ENCODE measurements at places on chromosomes 1 and 21.

GRCh38 chr1:155761736-155762405 is 73.0 kb downstream of the DAP3 start:
- no peak for DNase-seq

- no peak for DNase-seq
These were observed 6.8 kb downstream of the PSMB4 start for GRCh38 chr1:151406176-151406575.

DNA sequence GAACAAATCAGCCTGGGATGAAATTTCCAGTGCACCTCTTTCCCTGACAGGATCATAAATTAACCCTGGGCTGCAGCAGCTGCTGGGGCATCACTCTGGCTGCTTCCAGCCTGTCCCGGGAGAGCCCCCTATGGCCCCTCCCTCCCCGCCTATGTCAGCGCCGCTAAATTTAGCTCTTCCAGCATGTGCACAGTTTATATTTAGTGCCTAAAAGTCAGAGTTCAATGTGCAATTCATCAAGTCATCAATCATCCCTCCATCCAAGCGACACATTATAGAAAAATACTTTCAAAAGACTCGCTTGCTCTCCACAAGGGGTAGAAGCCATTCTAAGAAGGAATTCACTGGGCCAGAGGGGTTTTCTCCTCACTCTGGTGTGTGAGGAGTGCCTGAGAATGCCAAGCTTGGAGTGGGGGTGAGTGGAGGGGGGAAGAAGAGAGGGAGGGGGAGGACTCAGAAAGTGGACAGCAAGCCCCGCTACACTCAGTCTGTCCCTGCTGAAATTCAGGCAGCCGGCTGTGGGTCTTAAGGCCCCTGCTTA is 37.4 kb downstream of the XCL1 start:
- no peak for DNase-seq

DNA sequence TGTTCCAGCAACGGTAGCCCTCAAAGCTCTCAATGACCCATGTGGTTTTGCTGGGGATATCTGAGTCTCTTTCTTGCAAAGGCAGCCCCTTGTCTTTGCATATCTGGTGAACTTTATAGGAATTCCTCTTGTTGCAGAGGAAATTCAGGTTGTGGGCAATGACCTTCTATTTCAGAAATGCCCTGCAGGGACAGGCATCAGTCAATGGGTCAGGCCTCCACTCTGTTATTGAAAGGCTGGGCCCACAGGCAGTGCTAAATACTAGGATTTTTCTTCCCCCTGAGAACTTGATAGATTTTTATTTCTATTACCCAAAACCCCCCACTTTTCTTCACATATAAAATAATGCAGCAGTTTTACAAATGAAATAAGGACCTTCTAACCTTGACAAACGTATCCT is 131.1 kb downstream of the TNR start:
- DNase-seq: no peak

GRCh38 chr21:37704751-37705150 is 211.5 kb downstream of the KCNJ6 start:
- no peak for DNase-seq

- peak; percentile 64 for DNase-seq
These were observed 12.6 kb downstream of the CD2 start for GRCh38 chr1:116766616-116767469.

DNA sequence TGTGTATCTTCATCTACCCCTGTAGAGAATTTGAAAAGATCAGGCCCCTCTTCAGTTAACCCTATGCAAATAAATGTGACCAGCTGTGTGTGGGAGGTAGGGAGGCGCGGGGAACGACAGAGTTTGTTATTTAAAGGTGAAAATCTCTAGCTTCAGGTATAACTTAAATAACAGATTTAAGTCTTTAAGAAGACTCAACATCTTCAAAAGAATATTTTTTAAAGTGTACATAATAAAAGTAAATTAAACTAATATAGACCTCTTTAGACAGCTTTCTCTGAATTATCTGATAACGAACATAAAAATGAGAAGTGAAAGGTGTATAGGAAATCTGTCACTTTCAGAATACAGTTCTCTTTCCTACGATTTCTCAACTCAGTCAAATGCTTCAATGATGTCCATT is 16.0 kb downstream of the ANGPTL3 start:
- DNase-seq: no peak

GRCh38 chr1:171081314-171081753 is 9.4 kb upstream of the FMO3 start:
- DNase-seq: no peak

DNA sequence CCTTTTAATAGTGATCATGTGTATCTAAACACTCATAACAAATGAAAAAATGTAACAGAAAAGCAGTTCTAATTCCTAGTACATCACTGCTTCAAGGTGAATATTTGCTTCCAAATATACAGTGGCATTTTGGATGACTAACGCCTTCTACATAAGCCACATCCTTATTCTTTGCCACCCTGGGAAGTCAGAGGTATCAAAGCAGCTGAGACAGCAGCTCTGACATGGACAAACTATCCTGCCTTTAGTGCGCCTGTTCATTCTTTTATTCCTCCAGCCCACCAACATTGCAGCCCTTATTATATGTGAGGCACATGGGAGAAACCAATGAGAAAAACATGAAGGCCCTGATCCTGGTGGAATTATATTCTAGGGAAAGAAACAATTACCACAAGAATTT is 183.0 kb downstream of the APP start:
- DNase-seq: no peak

- DNase-seq: no peak
These were observed 60.0 kb downstream of the LRIG2 start for GRCh38 chr1:113133038-113133437.

GRCh38 chr21:35775778-35776544 is 284.4 kb downstream of the SETD4 start:
- DNase-seq: no peak

DNA sequence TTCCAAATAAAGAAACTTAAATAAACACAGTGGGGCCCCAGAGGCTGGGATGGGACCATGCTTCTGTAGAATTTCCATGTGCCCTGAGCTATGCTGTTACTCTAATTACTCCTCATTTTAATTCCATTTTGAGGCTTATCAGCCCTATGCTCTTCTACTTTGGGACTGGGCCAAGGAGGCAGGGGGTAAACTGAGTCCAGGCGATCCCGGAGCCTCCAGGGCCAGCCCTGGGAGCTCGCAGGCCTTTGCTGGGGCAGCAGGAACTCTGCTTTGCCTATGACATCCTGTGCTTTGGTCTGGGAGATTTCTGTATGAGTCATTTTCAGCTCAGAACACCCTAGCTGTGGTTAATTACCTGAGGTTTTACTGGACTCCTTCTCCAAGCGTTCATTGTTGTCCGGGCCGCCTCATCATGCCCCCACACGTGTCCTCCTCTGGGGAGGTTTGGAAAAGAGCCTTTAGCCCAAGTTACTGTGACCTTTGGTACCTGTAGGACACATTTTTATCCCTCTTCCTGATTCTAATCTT is 95.7 kb downstream of the RHOU start:
- DNase-seq: peak; percentile 24

- no peak for DNase-seq
These were observed 26.8 kb upstream of the NCAM2 start for GRCh38 chr21:20971296-20971921.

DNA sequence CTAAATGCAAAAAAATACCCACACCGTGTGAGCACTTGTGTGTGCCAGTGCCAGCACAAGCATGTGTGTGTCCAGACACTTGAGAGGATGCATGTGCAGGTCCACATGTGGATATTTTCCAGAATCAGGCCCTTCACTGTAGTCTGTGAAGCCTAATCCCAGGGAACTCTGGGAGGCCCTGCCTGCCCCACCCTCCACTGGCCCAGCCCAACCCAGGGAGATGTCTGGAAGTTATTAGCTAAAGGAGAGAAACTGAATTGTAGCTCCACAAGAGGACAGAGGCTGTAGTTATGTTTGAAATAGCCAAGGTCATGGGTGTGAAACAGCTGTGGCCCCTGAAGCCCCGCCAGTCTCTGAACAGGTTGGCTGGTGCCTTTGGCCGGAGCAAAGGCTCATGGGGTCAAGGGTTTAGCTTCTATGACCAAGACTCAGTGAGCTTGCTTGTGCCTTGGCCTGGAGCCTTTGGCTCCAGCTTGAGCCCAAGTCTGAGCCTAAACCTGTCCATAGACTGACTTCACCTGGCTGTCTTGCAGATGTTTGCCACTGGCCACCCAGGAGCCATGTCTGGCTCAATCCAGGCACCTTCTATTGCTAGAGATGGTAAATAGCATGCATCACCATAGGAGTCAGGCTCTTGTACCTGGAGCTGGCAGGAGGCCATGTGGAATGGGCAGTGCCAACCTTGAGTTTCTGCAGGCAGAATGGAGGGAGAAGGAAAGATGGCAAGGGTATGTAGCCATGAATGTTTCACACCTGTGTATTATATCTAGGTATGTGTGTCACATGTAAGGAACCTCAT is 69.9 kb downstream of the TMEM53 start:
- DNase-seq: no peak

- DNase-seq: no peak
These were observed 231.3 kb upstream of the PLXNA2 start for GRCh38 chr1:208475449-208475848.

DNA sequence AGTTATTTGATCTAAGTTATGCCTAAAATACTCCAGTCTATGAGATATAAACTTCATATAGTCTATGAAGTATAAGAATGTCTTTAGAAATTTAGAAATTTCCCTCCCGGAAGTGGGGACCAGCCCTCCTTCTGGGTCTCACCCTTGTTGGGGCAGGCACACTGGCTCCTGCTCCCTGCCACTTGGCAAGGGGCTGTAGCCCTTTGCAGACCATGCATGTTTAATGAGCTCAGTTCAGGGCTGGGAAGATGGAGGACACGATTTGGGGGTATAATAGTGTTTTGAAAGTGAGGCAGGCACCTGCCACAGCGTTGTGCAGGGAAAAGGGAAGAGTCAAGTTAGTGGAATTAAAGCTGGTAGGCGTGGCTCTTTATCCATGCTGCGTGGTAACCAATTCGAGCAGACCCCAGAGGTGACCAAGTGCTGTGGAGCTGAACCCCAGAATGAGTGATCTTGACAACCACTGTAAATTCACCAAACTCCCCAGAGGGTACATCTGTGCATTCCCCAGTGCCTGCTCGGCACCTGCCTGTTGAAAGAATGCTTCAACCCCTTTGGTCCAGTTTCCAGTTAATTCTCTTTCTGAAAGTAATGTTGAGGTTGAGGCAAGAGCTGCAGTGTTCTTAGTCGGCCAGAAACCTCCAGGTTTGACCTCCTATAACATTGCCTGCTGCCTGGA is 79.6 kb downstream of the DOP1B start:
- DNase-seq: no peak

- no peak for DNase-seq
These were observed 36.4 kb downstream of the SLC2A7 start for GRCh38 chr1:8989821-8990220.

GRCh38 chr21:27581168-27581567 is 614.3 kb upstream of the ADAMTS5 start:
- DNase-seq: no peak

DNA sequence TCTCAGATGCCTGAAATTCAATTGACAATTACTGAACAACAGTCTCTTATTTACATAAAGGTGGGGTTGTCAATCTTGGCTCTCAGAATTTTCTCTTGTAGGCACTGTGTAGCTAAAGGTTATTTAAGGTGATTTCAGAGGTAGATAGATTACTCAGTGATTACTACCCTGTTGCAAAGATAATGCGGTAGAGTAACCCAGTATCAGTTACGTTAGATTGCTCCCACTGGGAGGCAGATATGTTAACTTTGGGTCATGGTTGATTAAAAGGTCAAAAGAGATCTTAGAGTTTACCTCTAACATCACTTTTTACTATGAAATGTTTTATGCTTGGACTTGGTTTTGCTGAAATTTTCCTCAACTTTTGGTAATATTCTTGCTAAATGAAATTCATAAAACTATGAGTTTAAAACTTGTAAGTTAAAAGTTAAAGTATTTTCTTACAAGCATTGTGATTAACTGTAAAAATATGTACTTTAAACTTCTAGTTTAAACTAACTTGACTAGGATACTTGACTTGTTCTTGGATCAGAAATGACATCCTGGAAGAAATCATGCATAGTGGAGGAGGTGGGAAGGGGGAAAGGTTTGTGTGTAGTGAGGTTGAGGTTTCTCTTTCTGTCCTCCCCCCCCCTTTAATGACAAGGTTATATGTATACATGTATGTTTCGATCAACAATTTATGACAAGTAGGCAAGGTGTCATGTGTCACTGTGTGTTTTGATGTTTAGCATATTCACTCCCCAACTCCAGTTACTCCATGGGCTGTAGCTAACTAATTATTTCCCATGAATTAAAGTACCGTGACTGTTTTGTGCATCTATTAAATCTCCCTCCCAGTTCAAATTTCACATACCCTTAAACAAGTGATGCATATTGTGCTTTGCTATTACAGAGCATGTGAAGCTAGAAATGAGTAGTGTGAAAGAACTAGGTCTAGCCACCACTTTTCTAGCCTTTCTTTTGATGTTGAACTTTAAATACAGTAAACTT is 2.9 kb downstream of the LAMC1 start:
- DNase-seq: no peak

- no peak for DNase-seq
These were observed 8.8 kb downstream of the FMN2 start for GRCh38 chr1:240100371-240100934.

DNA sequence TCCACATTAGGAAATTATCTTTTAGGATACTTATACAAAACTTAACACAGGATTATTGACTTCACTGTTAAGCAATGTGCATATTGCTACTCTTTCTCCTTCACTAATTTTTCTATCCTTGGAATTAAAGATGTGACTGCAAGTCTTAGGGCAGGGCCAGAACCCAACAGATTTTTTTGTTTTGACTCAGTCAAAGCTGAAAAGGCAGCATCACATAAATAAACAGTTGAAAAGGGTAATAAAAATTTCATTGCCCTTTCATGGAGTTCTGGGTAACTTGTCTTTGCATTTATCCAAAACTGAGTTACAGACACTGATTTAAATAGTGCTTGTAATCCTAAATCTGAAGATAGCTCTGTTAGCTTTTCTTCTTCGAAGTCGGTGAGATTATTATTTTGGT is 1.9 kb upstream of the TMEM35B start:
- DNase-seq: no peak

- DNase-seq: no peak
These were observed 4.5 kb upstream of the REN start for GRCh38 chr1:204170494-204171155.

GRCh38 chr1:41151846-41152245 is 90.3 kb downstream of the SCMH1 start:
- no peak for DNase-seq

DNA sequence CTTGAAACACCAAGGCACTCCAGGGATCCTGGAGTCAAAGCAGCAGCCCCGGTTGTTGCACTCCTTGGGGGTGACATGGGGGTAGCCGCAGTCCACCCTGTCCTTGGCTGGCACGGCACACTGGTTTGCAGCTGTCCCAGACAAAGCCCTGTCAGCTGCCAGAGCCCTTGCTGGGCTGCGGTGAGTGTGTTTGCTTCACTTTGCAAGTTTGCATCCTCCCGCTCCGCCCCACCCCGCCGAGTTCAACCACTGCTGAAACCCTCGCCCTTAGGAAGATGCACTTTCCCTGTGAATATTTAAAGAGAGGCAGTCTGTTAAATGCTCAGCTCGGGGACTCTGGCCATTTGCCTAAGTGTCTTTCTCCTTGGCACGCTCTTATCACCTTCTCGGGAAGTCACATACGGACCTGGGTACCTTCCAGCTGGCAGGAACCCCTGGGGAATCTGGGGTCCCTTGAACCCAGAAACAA is 1.7 kb downstream of the TFF3 start:
- DNase-seq: no peak

- DNase-seq: no peak
These were observed 370.2 kb downstream of the DUSP10 start for GRCh38 chr1:221371705-221372104.

Measured in CD4-positive, alpha-beta T cell treated with Interleukin-6 at 100 ng/mL for 8 hours (primary cell).